Fibroblast of skin of right quadriceps (primary cell): ENCODE measurements at places on chromosomes 12 and 14.

DNA sequence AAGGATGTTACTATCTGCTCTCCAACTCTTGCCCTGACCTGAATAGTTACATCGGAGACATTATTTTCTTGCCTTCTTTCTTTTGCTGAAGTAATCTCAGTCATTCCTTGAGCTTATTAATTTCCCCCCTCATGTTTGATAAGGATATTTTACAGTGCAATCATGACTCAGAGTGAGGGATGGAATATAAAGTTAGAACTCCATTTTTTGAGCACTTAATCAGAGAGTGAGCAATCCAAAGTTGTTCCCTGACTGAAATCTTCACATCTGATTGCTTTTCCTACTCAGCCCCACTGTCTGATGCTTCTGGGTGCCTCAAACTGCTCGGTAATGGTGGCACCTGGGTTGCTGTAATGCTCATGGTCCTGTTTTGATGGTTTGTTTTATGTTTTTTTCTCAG, 142.7 kb upstream of the SEL1L start:
- no peak for DNase-seq

DNA sequence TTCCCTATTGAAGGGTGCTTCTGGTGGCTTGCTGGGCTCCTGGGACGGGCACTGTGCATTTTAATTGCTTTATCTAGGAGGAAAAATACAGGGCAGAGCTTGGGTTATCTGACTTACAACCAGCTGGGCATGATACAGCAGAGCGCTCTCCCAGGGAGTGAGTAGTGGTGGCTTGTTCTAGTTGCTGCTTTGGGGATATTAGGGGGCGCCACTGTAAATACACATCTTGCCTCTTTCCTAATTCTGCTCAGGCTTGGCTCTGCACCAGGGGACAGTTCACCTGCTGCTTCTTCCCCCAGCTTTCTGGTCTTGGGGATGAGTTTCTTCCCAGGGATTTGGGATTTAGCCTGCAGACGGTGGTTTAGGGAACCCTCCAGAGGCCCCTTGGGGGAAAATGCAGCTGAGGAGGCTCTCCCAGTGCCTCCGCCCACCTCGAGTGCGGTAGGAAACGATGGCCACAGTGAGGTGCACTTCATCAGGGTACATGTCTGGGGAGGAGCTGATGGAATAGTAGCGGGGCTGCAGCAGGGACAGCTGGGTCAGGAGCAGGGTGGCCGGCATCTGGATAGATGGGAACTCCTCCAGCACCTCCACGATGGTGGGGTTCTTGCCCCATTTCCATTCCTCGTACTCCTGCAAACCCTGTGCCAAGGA, 36.9 kb upstream of the FBXO21 start:
- no peak for DNase-seq

DNA sequence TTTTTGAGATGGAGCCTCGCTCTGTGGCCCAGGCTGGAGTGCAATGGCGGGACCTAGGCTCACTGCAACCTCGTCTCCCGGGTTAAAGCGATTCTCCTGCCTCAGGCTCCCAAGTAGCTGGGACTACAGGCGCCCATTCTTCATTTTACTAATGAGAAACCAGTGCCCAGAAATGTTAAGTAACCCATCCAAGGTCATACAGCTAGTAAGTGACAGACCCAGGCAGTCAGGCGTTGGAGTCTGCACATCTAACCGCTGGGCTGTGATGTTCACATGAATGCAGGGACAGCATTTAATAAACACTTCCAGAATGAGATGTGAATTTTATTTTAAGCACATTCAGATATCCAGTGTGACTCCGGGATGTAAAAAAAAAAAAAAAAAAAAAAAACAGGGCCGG, 1.3 kb upstream of the TRIP11 start:
- no peak for DNase-seq

- DNase-seq = no peak
Measured at GRCh38 chr12:27996761-27997160, 24.2 kb upstream of the PTHLH start.

DNA sequence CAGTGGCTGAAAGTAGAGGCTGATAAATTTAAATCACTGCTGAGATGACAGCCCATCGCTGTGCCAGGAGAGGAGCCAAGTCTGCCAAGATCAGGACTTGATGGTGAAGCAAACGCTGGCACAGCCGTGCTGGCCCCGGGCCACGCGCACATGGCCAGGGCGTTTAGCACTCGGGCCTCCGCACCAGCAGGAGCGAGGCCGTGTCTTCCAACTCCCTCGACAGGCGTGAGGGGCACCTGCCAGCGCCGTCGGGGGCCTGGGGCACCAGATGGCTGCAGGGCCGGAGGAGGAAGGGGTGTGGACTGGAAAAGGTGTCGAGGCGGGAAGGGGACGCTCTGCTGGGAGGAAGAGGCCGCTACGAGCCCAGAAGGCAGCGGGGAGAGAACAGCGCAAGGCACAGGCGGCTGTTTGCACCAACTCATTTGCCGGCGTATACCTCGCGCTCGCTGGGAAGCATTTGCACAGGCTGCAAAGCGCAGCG, 29.5 kb downstream of the RIMBP2 start:
- no peak for DNase-seq

GRCh38 chr12:54935235-54935951, 49.2 kb downstream of the TESPA1 start:
- peak; percentile 65 for DNase-seq

DNA sequence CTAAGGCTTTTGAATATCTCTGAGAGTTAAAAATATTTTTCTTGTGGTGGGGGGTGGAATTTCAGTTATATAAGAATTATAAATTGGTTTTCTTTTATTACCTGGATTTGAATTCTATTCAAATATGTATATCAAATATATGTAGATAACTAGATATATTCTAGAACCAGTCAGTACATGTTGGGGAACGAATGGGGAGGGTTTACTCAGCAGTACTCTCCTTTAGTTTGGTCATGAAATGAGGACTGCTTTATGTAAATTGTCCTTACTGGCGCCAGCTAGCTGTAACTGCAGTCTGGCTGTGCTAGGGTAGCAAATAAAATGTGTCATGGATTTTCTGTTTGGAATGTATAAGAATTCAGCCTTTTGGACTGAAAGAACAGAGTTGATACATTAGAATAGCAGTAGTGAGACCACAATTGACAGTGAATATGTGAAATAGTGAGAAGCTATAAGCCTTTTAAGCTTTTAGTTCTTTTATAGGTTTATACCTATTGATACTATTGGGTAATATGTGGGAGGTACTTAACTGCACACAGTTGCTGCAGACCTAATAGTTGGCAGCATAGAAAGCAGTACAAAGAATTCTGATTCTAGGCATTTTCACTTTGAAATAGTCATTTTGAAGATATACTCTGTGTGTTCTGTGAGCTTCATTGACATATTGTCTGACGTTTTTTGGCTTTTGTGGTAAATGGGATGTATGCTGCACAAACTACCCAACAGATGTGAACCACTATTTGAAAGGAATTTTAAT, 29.0 kb downstream of the ATF7IP start:
- peak; percentile 77 for DNase-seq

GRCh38 chr12:29738365-29738764, 45.4 kb downstream of the TMTC1 start:
- DNase-seq = no peak

DNA sequence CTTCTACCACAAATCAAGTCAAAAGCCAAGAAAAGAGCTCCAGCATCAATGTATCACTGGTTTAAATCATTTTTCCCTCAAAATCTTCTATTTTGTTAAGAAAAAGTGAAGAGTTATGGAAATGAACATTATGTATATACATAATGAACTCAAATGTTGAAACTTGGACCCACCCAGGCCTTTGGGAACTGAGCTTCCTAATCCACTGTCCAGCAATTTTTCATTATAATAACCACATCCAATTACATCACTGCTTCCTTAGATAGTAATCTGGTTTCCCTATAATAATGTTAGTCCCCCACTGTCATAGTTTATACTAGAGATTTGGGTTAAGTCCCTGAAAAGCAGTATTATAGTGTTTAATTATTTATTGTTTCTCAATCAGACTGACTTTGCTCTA, 170.9 kb downstream of the PIK3C2G start:
- DNase-seq = no peak

- DNase-seq = no peak
Measured at GRCh38 chr12:50686976-50687375, 76.9 kb upstream of the ATF1 start.

- DNase-seq = peak; percentile 44
Measured at GRCh38 chr14:65986041-65986440, 500.1 kb upstream of the CCDC196 start.

DNA sequence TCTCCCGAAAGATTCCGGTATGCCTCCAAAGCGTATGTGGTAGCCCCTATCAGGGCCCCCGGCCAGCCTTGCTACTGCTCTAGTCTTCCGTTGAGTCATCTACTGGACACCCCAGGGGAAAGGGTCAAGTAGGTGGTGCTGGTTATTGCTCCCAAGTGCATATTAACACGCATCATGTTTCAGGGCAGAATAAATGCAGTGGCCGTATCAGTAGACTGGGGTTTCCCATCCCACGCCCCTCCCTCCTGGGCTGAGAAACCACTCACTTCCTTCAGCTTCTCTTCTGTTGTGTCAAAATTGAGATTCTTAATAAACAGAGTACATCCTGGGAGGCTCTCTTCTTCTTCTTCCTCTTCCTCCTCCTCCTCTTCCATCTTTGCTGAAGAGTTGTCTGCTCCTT, 39.3 kb downstream of the RBM19 start:
- DNase-seq = no peak

GRCh38 chr12:89791286-89791685, 82.6 kb upstream of the ATP2B1 start:
- DNase-seq = no peak

DNA sequence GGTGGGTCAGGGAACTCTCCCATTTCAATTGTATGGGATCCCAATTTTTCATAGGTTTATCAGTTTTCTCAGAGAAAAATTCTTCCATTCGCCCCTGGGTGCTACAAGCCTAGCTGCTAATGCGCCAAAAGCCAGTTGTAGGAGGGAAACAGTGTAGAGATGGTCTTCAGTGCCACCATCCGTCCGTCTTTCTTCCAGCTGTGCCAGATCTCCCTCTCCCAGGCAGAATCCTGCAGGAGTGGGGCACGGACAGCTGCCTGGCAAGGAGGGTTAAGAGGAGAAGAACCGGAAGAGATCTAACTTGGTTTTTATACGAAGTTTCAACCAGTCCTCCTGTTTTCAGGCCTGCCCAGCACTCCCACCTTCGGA, 38.9 kb upstream of the FUT8 start:
- no peak for DNase-seq

- no peak for DNase-seq
Measured at GRCh38 chr14:59897757-59898383, 22.1 kb upstream of the LRRC9 start.

DNA sequence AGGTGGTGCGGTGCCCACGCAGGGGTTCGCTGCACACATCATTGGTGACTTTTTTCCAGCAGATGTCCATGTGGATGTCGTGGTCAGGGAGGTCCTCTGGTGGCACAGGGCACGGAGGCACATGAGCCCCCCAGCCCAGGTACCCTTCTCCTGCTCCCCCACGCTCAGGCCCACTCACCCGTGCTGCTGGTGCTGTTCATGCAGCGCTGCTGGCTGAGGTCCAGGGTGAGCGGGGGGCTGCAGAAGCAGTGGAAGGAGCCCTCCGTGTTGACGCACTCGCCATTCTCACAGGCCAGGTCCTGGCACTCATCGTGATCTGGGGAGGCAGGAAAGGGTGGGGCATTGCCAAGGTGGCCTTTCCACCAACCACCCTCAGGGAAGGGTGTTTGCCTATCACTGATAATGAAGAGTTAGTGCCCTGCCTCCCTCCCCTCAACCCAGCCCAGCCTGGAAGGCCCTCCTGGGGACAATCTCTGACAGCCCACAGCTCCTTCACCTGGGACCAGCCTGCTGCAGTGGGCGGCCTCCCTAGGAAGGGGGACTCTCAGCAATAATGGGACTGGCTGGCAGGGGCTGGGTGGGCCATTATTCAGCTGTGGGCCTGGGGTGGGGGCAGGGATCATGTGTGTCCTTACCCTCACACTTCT, 9.8 kb downstream of the ISCA2 start:
- DNase-seq = no peak

DNA sequence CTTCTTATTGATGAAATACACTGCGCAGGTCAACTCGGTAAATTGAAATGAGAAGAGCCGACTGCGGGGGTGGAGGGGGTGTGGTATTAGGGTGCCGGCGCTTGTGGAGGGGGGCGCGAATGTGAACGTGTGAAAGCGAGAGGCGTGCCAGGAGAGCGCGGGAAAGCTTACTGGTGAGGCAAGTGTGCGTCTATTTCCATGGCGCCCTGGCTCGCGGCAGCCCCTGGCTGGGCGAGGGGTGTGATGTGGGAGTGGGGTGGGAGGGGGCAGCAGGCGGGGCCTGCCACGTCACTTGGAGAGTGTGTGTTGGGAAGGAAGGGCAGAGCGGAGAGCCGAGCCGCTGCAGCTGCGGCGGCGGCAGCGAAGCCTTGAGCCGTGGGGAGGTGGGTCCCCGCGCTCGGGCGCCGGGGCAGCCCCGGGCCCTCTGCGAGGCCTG, 88.8 kb downstream of the GALNT8 start:
- peak; percentile 33 for DNase-seq

GRCh38 chr14:38302034-38302433, 46.1 kb upstream of the CLEC14A start:
- no peak for DNase-seq

GRCh38 chr14:21672116-21672515, 1.5 kb downstream of the OR4E1 start:
- no peak for DNase-seq

- DNase-seq = no peak
Measured at GRCh38 chr12:16008421-16008824, 97.3 kb downstream of the DERA start.

DNA sequence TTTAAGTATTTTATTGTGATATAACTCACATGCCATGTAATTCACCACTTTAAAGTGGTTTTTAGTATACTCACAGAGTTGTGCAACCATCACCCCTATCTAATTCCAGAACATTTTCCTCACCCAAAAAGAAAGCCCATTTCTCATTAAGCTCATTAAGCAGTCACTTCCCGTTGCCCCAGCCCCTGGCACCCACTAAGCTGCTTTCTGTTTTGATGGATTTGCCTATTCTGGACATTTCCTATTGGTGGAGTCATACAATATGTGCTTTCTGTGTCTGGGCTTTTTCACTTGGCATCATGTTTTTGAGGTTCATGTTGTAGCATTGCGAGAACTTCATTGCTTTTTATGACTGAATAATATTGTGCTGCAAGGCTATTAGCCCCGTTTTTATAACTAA, 66.0 kb downstream of the ARL6IP4 start:
- no peak for DNase-seq

GRCh38 chr12:40451661-40452060, 226.9 kb downstream of the LRRK2 start:
- DNase-seq = no peak

DNA sequence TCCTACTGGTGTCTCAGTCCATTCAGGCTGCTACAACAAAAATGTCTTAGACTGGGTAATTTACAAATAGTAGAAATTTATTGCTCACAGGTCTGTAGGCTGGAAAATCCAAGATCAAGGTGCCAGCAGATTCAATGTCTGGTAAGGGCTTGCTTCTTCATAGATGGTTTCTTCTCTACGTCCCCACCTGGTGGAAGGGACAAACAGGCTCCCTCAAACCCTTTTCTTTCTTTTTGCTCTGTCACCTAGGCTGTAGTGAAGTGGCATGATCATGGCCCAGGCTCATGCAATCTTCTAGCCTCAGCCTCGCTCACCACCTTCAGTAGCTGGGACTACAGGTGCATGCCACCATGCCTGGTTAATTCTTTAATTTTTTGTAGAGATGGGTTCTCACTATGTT, 106.8 kb upstream of the RPH3A start:
- no peak for DNase-seq
